Stimulated activated CD8-positive, alpha-beta memory T cell treated with anti-CD3 and anti-CD28 coated beads, Interleukin-2, amount 100 ng/mL, for 1 hour (primary cell): ENCODE measurements at places on chromosomes 4 and X.

- DNase-seq: no peak
Observed at GRCh38 chrX:84933956-84934556, 69.6 kb upstream of the APOOL start.

DNA sequence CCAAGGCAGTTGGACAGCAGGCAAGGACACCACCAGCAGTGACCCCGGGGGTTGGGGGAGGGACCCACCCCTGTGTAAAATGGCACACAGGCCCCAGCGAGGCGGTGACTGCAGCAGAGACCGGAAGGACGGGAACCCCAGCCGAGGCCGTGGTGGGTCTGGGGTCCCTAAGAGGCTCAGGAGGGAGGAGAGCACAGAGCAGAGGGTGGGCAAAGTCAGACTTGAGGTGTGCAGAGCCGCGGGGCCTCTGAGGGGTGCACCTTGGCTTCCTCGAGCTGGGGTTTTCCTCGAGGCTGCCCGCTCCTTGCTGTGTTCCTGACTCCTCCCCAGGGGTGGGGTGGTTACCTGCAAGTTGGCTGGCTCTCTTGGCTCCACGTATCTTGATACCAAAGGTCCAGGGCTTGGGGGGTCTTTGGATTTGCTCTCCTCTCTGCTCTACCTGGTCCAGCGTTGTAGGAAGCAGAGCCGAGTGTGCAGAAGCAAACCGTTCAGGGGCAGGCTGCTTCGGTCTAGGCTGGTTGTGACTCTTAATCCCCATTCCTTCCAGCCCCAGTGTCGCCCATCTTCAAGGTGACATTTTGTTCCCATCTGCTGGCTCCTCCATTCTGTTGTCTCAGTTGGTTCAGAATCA, 37.9 kb upstream of the SORCS2 start:
- no peak for DNase-seq

GRCh38 chr4:106909486-106910188, 126.5 kb downstream of the DKK2 start:
- no peak for DNase-seq

DNA sequence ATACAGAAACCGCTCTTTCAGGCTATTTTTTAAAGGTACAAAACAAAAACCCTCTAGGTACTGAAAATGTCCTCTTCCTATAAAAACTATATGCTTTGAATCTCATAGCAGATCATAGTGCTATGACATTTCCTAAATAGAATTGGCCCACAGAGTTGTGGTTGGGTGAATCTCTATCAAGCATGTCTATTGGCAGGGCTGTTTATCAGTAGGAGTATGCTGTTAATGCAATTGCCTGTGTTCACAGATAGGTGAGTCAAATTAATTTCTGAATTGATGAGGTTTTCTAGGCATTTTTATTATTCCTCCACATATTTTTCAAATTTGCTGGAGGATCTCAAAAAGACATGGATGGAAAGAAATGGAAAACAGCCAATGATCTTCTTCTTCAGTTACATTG, 73.9 kb downstream of the QRFPR start:
- DNase-seq: no peak

- DNase-seq: no peak
Observed at GRCh38 chr4:109184491-109184961, 117.9 kb downstream of the COL25A1 start.

- no peak for DNase-seq
Observed at GRCh38 chr4:29220761-29221160, 1499.4 kb upstream of the PCDH7 start.
